ENCODE measurements at places on chromosomes 4 and X.

GRCh38 chr4:144113546-144113945 lies 27.0 kb downstream of the GYPA start:
- DNase-seq, result no peak

DNA sequence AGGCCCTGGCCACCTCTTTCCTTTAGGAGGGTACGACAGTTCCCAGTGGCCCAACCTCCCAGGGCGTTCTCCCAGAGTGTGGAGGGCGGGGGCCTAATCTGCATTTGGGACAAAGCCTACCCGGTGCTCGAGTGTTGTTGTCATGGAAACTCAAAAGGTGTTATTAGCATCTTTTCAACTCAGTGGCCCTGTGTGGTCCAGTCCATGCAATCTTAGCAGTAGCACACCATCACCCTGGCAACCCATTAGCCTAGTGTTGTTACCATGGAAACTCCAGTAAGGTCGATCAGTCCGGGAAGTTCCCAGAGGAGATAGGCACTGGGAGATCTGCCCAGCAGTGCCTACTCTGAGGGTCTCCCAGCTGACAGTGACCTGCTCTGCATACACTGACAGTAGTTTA lies 20.2 kb downstream of the APLN start:
- DNase-seq, result no peak

- DNase-seq, result peak; percentile 79
Observed at GRCh38 chr4:24642981-24643547, 58.7 kb upstream of the DHX15 start.

- peak; percentile 26 for DNase-seq
Observed at GRCh38 chr4:105714071-105714521, 5.5 kb downstream of the GSTCD start.

DNA sequence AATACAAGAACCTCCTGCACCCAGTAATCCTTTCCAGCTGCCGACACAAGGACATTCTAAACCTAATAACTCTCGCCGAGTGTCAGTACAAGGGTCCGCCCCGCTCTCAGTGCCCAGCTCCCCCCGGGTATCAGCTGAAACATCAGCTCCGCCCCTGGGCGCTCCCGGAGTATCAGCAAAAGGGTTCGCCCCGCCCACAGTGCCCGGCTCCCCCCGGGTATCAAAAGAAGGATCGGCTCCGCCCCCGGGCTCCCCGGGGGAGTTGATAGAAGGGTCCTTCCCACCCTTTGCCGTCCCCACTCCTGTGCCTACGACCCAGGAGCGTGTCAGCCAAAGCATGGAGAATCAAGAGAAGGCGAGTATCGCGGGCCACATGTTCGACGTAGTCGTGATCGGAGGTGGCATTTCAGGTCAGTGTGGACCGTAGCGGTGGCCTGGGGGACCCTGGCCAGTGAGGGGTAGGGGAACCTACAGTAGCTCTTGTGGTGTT lies at the start of gene MAOA:
Gene MAOA, plus strand, starts transcription at position 295 of the 490 bp plus-strand sequence. Its CDS starts 43 bp downstream, at position 338.
- no peak for DNase-seq

DNA sequence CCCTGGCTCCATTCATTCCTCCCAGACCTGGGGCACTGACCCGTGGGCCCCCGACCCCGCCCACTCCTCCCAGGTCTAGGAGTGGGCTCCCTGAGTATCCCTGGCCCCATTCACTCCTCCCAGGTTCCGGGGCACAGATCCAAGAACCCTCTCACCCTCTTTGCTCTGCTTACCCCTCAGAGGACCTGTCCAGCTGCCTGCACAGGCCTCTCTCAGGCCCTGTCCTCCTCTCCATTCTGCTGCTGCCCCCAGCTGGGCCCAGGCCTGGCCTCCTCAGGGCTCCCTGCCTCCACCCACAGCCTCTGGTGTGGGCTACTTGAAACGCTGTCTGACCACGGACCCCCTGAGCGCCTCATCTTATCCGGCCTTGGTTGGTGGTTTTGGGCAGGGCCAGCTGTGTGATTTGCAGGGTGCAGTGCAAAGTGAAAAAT lies 217.7 kb upstream of the PSAPL1 start:
- DNase-seq, result no peak

DNA sequence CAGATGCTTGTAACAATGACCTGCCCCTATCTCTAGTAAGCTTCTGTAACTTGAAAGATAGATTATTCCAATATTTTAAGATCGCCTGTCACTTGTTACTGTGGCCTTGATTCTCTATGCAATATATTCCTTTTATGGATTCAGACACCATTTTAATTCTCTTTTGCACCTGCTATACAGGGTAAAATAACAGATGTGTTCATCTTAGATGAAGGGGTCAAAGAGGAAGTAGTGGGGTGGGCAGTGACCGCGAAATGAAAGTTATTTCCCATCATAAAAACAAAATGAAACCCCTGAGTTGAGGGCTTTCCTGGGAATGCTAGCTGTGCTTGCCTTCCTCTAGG lies 175.9 kb downstream of the TSPAN5 start:
- DNase-seq, result no peak

- no peak for DNase-seq
Observed at GRCh38 chr4:513327-513726, 14.3 kb downstream of the PIGG start.

- DNase-seq, result peak; percentile 34
Observed at GRCh38 chrX:96985046-96985445, 101.3 kb downstream of the RPA4 start.
